ENCODE measurements at places on chromosomes 16 and 17.

GRCh38 chr17:42913981-42914617 is 13.5 kb downstream of the G6PC1 start:
- DNase-seq, result no peak

DNA sequence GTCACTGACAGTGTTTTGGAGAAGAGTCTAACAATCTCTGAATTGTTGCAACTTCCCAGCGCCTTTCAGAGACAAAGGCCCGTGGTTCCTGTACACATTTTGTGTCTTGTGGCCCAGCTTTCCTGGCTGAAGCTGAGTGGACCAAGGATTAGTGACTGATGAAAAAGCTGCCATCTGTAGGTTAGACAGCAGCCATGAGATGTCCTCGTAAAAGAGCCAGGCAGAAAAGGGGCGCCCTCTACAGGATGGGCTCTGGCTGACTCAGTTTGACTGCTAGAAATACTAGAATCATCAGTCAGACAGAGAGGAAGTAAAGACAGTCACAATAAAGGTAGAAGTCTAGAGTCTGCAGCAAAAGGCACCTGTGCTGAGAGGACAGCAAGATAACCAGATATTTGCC is 26.5 kb upstream of the NF1 start:
- peak; percentile 8 for DNase-seq

- DNase-seq, result no peak
Observed at GRCh38 chr17:2418572-2418971, 17.7 kb upstream of the MNT start.

DNA sequence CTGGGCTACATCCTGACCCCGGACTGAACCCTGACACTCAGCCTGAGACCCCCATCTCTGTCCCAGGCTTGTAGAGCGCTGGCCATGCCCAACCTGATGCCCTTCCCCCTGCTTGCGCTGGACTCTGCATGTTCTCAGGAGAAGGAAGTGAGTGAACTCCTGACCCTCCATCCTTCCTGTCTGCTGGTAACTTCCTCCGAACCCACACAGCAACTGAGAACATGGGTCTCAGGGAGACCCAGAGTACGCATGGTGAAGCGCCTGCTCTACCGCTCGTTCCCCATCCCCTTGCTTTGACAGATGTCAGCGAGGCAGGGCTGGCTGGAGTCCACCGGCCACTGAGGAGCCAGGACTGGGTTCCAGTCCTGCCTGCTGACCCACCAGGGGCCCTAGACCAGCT is 6.1 kb downstream of the CAMKK1 start:
- no peak for DNase-seq

GRCh38 chr17:13054666-13055065 is 36.8 kb upstream of the ELAC2 start:
- DNase-seq, result no peak

DNA sequence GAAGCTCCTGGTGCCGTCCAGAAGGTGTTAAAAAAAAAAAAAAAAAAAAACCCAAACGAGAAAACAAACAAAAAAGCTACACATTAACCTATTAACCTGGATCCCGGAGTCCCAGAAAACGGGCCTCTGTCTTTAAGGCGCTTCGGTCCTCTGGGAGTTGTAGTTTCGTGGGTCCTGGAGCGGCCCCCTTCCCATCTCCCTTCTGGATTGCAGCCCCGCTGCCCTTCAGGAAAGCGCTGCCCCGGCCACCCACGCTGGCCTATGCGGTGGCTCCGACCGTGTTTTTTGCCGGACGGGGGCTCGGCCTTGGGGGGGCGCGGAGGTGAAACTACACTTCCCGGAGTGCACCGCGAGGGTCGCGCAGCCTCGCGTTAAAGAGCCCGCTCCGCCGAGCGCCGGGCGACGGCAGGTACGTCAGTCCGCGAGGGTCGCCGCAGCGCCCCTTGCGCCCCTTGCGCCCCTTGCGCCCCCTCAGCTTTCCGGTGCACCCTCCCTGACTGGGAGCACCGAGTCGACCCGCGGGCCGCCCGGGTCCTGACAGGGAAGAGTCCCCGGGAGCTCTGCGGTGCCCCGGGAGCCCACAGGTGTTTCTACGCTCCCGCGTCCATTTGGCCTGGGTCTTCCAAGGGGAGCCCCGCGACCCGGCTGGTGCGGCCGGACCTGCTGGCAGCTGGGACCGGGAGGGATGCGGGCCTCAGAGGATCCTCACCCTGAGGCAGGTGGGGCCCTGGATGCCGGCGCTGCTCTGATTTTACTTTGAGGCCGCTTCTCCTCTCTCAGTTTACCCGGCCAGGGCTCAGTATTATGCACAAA is at the start of gene FCSK:
FCSK (plus strand) TSS at position 374 of the 813 bp plus-strand sequence. CDS start 8,596 bp downstream, outside the sequence.
- DNase-seq, result peak; percentile 36

GRCh38 chr16:87960296-87960695 is 9.1 kb downstream of the BANP start:
- DNase-seq, result no peak

- no peak for DNase-seq
Observed at GRCh38 chr16:1458977-1459341, 14.6 kb upstream of the CCDC154 start.

DNA sequence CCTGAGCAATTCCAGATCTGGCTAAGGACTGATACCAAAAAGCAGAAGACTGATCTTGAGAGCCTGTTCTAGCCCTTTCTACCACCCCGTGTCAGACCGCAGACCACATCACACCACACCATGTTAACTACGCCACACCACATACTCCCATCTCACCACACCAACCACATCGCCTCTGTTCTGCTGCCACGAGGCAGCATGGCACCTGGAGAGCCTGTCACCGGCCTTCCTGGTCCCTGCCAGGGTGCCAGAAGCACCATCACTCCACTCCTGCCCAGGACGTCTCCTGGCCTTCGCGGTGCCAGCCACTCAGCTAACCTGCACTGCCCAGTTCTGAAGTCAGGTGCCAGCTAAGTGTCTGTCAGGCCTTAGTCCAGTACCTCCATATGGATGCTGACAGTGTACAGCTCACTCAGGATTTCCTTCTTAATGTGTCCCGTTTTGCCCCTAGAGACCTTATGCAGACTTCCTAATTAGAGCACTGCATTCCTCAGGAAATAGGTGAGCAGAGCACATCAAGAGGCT is 37.2 kb upstream of the BCAR1 start:
- no peak for DNase-seq

DNA sequence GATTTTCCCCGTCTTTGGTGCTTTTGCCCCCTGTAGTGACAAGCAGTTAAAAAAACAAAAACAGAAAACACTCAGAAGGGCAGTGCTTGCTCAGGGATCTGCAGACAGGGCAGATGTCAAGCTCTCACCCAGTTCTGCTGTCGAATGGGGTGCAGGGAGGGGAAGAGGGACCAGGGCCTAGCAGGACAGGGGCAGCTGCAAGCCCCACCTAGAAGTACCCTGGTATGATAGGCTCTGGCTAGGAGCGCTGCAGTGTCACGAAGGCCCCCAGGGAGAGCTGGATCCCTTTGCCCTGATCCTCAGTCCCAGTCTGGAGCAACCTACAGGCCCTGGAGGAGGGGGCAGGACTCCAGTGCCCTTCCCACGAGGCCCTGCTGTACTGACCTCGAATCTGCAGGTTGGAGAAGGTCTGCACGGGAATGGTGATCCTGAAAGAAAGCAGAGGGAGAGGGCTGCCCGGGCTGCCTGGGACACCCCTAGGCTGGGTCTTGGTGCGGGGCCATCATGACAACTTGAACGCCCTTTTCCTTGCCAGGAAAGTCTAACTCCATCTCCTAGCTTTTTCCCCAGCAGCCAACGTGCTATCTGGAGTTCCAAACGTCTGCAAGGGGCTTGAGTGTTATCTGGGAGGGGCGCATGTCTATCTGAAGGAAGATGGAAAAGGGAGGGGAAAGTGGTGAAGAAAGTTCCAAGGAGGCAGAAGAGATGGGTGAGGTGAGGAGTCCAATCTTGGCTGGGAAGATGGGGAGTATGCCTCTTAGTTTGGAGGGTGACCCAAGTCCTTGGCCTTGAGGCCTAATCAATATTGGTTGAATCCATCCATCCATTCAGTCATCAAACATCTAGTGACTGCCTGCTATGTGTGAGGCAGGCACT is 4.8 kb downstream of the GFAP start:
- DNase-seq, result no peak

DNA sequence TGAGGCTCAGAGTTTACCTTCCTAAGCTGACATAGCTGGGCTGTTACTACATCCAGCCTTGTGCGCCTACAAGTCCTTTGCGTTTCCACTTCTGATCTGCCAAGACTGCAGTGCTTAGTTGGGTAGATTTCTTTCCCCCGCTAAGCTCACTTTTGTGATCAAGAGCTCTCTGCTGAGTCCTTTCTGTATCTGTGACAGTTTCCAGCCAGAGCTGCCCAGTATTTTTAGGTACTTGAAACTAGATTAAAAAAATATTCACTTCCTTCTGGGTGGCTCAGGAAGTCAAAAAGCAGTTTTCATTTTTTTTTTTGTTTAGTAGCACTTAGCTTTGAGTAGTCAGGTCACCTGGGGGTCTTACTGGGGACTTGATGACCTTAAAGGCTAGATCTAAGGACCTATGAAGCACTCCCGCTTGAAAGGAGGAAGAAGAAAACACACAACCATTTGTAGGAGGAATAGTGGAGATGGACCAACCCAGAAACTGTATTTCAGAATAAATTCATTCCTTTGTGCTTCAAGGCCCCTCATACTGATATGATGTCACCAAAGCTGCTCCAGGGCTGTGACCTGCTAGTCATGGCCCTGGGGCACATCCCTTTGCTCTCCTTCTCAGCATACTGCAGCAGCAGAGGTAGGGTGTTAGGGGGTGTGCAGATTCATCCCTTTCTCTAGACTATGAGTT is 75.6 kb upstream of the HNF1B start:
- no peak for DNase-seq

DNA sequence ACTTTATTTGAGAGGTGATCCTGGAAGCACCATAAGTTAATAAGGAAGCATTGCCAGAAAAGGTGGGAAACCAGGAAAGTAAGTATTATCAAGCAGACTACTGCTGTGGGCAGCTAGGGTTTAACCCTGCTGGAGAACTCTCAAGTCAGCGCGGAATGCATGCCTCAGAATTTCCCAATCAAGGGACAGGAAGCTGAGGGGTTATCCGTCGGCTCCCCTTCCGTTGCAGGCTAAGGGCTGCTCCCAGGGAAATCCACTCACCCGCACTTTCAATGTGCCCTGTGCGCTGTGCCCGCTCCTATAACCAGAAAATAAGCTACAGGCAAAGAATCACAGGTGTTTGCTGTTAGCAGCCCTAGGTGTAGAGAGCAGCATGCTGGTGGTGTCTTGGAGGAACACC is 138.5 kb upstream of the CACNG3 start:
- DNase-seq, result no peak

DNA sequence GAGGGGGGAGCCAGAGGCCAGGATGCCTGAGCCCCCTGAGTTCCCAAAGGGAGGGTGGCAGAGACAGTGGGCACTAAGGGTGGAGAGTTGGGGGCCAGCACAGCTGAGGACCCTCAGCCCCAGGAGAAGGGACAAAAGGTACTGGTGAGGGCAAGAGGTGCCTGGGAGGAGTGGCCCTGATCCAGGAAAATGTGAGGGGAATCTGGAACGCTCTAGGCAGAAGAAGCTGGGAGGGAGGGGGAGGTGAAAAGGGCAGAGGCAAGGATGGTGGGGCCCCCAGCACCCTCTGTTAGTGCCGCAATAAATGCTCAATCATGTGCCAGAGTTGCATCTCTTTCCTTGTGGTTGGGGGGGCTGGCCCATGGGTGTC is 1.1 kb downstream of the TCAP start:
- DNase-seq, result no peak

DNA sequence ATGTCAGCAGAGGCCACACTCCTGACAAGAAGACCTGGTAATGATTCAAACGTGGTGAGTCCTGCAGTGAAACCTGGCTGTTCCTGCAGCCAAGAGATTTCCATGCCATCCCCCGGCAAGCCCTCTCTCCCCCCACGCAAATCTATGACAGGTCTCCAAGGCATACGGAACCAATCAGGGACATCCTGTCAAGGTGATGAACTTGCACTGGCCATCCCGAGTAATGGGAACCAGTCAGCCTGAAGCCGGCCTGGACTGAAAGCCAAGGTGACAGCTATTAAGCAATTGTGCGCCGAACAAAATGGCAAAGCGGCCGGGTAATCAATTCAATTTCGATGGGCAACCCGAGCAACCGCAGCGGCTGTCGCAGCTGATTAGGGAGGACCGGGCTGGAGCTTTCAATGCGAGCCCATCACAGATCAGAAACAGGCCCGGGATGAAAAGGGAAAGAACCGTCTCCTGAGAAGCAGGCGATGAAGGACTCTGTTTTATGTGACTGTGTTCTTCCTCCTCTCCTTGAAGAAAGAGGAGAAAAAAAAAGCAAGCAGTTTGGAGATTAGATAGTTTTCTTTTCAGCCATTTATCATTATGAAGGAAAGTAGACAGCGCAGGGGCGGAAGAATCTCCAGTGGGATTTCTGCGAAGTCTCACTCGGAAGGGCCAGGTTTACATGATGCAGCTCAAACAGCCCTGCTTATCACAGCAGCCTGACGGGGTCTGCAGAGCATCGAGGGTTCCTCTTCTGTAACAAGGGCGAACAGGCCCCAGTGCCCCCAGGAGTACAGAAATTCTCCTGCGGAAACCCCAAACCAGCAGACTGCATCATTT is 35.2 kb downstream of the TBX4 start:
- DNase-seq, result no peak

- peak; percentile 9 for DNase-seq
Observed at GRCh38 chr17:48791128-48792032, 25.6 kb downstream of the TTLL6 start.

- DNase-seq, result no peak
Observed at GRCh38 chr16:3601614-3602319, 9.6 kb downstream of the SLX4 start.

DNA sequence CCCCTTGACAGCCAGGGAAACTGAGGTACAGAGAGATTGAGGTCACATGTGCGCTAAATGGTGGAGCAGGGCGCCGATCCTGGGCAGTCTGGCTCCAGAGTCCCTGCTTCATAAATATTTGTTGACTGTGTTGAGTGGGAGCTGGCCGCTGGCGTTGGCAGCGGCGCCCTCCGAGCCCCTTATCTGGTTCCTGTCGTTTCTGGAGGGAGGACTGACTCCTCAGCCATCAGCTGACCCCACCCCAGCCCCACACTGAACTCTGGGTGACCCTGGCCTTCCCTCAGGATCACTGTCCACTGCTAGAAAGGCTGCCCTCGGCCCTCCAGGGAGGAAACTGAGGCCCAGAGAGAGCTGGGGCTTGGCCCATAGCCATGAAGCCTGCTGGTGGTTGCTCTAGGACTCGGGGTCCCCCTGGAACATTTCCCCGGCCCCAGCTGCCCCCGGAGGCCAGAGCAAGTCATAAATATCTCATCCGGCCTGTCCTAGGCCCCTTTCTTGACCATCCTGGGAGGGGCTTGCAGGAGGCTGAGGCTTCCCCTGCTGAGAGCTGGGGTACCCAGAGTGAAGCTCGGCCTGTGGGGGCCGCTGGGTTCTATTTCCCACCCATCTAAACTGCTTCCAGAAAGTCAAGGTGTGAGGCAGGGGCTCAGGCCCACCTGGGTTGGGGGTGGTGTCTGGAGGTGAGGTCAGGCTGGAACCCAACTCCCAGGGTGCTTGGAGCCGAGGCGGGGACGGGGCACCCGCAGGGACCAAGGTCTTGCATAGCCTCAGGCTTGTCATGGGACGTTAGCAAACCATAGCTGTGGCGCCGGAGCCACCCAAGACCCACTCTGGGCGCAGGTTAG is 51.7 kb upstream of the GSE1 start:
- no peak for DNase-seq

- no peak for DNase-seq
Observed at GRCh38 chr16:54289945-54290832, 3.6 kb upstream of the IRX3 start.

Measured in T follicular helper cell (primary cell).